Stimulated activated CD8-positive, alpha-beta memory T cell treated with anti-CD3 and anti-CD28 coated beads, Interleukin-4, amount 100 ng/mL, for 4 hours (primary cell): ENCODE measurements at places on chromosomes 11 and 22.

DNA sequence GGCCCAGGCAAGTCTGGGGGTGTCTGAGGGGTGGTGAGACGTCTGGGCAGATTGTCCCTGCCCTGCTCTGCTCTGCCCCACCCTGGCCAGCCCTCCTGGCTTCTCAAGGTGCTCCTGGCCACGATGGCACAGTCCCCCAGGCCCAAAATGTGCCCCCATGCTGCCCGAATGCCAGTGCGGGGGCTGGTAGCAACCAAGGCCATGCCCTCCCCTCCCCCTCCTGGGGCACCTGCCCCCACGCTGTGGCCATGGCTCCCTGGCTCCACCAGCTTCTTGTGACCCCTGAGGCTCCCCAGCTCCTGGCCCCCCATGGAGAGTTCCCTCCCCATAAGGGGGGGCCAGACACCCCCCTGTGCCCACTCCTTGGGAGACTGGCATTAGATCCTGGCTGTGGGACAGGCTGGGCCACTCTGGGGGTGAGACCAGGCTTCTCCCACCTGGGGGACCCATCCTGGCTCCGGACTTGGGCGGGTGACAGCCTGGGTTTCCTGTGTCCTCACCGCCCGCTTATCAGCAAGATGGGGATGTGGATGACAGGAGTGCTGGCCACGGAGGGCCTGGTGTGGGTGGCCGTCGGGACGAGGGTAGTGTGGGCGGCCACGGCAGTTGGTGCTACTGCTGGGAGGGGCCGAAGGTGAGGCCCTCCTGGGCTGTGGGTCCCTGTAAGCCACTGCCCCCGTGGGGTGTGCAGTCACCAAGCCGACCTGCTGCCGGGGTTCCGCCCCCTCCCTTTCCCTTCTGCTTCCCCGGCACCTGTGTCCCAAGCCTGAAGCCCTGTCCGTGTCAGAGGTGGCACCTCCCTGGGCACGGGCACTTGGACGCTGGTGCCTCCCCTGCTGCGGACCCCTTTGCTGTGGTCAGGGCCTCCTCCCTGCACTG is 15.9 kb upstream of the MUC6 start:
- no peak for DNase-seq

DNA sequence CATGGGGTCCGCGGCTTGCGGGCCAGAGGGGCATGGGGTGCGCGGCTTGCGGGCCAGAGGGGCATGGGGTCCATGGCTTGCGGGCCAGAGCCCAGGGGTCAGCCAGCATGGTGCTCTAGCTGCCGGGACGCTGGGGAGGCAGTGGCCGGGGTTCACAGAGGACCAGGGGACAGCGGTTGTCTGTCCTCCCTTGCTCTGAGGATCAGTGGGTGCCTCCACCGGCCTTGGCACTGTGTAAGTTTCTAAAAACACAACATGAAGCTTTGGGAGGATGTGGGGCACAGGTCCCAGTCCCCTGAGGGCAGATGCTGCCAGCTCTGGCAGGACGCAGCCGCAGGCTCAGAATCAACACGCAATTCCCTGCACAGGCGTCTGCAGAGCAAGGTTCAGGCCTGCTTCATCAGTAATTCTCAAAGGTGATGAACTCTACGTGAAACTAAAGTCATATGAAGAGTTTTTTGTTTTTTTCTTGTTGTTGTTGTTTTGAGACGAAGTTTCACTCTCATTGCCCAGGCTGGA is 3.0 kb downstream of the MLC1 start:
- DNase-seq = no peak

DNA sequence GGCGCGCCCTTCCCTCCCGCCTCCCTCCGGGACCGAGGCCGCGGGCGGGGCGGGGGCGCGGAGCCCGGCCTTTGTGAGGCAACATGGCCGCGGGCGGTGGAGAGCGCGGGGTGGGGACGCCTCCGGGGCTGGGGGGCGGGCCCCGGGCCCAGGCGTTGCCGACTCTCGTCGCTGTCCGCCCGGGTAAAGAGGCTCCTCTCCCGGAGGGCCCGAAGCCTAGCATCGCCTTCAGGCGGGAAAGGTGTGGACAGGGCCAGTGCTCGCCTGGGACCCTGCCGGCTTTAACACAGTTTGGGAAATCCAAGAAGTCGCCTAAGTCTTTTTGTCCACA is 369 bp downstream of the DGCR8 start:
- DNase-seq = peak; percentile 28

GRCh38 chr11:130513132-130513531 is 64.7 kb downstream of the ADAMTS15 start:
- DNase-seq = no peak

DNA sequence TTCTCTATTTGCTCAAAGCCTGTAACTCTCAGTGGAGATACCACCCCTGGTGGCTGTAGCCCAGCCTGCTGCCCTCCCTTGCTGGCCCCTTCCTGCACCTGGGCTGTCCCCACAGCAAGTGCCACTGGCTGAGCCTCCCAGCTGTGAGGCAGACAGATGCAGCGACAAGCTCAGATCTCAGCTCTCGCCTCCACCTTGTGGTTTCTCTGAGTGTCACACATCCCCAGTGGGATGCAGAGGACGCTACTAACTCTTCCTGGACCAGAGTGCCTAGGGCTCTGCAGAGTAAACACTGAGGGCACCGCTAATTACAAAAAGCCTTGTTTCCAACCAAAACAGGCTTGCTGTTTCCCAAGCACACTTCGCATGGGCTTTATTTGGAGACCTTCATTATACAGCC is 8.9 kb downstream of the YPEL1 start:
- DNase-seq = peak; percentile 7

GRCh38 chr11:115469361-115469760 is 34.9 kb downstream of the CADM1 start:
- DNase-seq = no peak

- DNase-seq = no peak
Measured at GRCh38 chr11:114168691-114169090, 109.2 kb downstream of the ZBTB16 start.

- DNase-seq = no peak
Measured at GRCh38 chr22:48856308-48856615, 971.4 kb downstream of the BRD1 start.

GRCh38 chr11:73280626-73281025 is 8.5 kb downstream of the P2RY6 start:
- DNase-seq = no peak

DNA sequence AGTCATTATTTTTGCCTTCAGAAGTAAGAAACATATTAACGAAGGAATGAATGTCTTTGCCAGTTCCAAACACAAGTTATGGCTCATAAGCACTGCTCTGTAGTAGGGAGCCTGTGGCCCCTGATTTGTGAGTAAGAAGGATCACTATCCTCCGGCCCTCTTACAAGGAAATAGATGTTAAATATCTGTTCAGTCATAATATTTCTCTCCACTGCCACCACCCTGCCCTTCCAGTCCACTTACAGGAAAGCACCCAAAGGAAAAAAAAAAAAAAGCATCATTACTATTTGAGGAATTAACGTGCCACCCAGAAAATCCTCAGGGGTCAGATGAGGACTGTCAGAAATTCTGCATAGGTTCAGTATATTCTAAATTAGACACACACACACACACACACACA is 123.4 kb downstream of the ETS1 start:
- DNase-seq = no peak

DNA sequence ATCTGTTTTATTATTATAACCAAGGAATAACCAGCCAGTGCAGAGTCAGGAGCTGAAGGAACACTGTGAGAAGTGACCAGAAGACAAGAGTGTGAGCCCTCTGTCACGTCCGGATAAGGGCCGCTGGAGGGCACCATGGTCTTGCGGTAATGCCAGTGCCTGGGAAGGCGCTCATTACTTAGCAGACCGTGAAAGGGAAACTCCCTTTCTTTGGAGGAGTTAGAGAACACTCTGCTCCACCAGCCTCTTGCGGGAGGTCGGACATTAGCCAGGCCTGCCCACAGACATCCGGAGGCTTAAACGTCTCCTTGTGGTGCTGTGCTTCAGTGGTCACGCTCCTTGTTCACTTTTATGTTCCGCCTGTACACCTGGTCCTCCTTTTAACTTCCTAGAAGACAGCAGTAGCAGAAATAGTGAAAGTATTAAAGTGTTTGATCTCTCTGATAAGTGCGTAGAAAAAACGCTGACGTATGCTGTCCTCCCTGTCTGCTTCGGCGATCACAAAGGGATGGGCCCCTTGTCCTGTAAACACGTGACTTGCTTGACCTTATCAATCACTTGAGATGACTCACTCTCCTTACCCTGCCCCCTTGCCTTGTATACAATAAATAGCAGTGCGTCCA is 120.6 kb upstream of the LMO1 start:
- DNase-seq = no peak

- no peak for DNase-seq
Measured at GRCh38 chr11:61350336-61350735, 11.3 kb downstream of the CYB561A3 start.

DNA sequence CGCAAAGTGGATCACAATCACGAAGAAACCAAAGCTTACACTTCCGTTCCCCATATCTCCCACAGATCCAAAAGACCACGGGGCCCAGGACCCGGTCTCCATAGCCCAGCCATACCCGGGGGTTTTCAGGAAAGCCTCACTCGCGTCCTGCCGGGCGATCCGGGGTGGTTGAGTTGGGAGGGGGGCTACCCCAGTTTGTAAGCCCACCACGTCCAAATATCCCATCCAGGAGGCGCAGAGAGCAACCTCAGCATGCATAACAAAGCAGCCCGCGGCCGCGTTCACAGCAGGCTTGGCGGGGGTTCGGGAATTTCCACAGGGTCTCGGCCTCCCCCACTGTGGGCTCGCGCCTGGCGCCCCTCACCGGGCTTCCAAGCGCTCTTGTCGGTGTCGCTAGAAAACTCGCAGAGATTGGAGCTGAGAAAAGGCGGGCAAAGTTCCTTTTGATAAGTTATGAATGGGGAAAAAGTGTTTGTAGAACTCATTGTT is 9.5 kb downstream of the SDF2L1 start:
- DNase-seq = no peak

DNA sequence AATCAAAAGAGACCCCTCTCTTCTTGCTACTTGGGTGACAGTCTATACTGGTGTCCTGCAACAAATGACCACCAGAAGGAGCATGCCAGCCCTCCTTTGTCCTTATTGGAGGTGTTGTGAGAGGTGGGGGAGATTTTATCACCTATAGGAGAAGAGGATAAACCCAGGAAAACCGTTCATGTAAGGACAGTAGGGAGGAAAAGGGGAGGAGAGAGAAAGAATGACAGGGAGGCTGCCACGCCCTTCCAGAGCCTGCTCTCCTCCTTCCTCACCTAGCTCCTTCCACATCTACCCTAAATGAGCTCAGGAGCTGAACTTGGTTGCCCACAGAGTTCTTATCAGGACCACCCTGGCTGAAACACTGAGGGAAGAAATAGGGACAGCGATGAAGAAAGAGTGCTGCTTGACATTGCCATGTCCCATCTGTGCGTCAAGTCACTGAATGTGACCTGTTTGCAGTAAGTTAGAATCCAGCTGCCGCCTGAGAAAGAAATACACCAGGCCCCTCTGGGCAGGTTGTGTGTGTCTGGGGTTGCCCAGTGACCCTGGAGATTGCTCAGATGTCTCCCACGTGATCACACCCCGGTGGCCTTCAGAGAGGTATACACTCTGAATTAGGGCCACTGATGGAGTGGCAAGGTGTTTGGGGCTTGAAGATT is 40.4 kb upstream of the ETS1 start:
- DNase-seq = no peak

DNA sequence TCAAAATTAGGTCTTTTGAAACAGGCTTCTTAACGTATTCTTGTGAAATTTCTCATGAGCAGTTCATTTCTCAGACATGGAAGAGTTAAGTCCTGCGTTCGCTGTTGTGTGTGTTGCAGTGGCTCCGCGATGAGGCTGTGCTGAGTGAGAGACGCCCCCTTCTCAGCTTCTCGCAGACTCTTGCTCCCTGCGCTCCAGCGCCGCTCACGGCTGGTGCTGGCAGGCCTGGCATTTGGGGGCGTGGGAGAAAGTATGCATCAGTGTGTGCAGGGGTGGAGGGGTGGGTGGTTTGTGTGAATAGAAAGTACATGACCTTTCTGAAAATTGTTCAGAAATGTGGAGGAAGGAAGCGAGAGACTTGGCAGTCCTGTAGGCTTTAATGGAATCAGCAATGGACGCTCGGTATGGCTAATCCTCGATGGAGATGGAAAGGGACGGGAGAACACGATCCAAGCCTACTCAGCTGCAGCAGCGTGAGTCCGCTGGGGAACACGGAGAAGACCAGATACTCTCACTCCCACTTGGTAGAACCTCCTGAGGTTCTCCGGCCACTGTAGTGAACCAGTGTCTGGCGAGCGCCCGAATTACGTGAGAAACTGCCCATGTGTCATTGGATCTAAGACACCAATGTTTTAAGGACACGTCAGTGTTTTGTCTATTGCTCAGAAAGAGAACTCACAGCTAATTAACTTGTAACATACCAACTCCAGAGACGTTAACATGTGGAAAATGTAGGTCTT is 5.9 kb downstream of the TAB1 start:
- DNase-seq = peak; percentile 23

DNA sequence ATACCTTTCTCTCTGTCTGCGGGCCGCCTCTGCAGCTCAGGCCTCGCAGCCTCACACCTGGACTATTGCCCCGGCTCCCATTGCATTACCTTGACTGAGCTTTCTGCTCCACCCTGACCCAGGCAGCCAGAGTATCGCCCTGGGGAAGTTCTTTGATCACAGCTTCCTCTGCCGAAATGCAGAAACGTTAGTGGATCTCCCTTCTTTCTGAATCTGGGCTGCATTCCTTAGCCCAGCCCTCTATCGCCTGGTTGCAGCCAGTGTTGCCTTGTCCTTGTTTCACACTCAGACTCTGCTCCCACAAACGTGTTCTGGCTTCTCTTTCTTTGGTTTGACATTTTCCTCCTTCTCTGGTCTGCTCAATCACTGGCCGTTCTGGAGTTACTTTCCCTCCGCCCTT is 195.7 kb downstream of the ADAMTS15 start:
- no peak for DNase-seq

GRCh38 chr11:17219016-17219415 is 11.2 kb upstream of the PIK3C2A start:
- no peak for DNase-seq

DNA sequence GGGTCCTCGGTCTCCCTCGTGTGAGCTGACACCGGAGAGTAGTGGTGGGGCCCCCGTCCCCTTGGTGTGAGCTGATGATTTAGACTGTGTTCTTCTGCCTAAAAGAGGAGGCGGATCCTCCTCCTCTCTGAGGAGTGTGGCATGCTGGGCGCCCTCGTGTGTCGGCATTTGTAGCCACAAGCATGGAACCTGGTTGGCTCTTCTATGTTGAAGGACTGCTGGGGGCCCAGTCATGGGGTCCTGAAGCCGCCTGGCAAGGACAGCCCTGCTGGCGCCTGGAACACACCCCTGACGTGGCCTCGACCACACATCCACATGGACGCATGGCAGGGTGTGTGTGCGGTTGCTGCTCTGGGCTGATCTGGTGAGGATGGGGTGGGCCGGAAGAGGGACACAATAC is 50.2 kb downstream of the AP2A2 start:
- DNase-seq = no peak

DNA sequence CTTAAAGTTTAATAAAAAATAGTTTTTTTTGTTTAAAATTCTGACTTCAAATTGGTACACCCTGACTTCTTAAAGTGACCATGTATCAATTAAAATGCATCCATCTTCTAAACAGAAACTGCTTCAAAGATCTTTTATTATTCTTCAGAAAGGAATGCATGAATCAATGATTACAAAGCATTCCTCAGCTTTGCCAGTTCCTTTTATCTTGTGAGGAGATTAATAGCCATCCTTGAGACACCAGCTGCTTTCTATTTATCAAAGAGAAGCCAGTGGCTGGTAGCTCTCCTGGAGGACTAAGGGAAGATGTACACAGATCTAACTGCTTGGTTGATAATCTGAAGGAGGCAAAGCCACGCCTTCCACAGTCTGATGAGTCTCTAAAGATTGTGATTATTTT is 2222.5 kb downstream of the LRRC4C start:
- no peak for DNase-seq
